ENCODE measurements at places on chromosomes 11 and 22. TPM values are rescaled to one million over a fixed set of nuclear protein-coding genes. Genes with fewer than 3 reads are reported as not detected.

TRMU gene
- total RNA-seq: 30.7 TPM

LSP1 gene
- total RNA-seq: 46.4 TPM

TRIM6 gene
- 1.4 TPM for total RNA-seq

BIK gene
- total RNA-seq: not detected

DAGLA gene
- 3.3 TPM for total RNA-seq

DNA sequence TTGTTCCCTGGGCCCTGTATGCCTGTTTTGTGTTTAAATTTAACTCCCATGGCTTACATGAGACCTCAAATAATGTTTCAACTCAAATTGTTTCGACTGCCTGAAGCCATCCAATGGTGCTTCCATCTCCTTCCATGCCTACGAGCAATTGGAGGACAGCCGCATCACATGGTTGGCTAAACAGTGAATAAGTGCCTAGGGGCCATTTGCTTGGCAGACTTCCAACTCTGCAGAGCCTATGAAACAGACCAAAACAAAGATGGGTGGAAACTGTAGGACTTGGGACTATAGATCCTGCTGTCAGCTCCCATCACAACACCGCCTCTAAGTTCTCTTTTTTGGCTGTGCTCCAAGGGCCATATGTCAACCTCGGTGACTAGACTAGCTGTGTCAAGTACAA is 84.1 kb downstream of the PARVA start:
- DNase-seq: no peak

- no peak for DNase-seq
Observed at GRCh38 chr11:27623945-27624523, 76.2 kb downstream of the BDNF start.

DNA sequence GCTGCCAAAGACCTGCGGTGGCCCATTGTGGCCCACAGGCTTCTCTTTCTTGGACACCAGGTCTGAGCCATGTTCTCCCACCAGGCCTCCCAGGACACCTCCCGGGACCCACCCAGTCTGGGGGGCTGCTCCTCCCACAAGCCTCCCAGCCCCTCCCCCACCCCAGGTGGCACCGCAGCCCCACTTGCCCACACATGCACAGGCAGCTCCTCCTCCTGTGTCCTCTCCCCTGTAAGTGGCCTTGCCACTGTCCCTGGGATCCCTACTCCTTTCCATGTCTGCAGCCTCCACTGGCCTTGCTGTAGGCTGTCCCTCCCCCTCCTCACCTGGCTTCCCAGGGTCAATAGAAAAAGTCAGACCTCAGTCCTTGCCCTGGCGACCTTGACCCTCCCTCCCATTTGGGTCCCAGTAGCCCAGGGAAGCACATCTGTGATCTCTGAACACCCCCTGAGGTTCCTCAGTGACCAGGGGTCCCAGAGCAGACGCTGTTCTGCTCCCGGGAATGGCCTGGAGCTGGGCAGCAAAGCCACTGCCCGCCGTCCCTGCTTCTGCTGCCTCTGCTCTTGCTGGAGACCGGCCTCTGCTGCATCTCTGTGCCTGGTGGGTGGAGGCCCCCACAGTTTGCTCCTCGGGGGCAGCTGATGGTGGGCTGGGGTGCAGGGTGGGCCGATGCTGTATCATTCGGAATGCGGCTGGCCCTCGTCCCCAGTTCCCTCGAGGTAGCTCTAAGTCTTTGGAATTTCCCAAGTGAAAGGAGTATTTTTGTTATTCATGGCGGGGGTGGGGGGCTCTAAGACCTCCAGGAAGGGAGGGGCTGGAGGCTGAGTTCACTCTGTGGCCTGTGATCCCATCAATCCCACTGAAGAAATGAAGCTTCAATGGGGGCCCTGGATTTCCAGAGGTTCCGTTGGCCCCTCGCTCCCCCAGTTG is 43.6 kb downstream of the ARHGAP8 start:
- no peak for DNase-seq
